ENCODE measurements at places on chromosomes 3 and 15. TPM values are rescaled to one million over a fixed set of nuclear protein-coding genes. Genes with fewer than 3 reads are reported as not detected.

DNA sequence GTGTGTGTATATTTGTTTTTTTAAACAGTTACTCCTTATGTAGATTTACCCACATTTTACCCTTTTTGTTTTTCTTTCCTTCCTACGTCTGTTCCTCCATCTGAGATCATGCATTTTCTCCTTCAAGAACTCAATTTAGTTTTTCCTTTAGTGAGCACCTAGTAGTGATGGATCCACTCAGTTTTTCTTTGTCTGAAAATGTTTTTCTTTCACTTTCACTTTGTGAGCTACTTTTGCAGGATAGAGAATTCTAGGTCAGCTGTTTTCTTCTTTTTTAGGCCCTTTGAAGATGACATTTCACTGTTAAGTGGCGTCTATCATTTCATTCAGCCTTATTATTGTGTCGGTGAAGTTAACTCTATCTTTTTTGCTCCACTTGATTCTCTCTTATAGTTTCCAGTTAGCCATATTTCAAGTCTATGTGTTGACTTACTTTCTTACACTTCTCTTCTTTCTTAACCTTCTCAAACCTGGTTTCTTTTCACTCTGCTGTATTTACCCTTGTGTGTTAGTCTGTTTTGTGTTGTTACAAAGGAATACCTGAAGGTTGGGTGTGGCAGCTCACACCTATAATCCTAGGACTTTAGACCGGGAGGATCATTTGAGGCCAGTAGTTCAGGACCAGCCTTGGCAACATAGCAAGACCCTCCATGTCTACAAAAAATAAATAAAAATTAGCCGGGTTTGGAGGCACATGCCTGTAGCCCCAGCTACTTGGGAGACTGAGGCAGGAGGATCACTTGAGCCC is 55.8 kb downstream of the PRKCI start:
- no peaks in the 10 kb centered on the region for H3K36me3 ChIP-seq
- H3K4me3 ChIP-seq, result no peak overlapping the region
- H3K27me3 ChIP-seq, result no peaks in the 10 kb centered on the region
- peak; percentile 15 for DNase-seq
- H3K27ac ChIP-seq, result no peak overlapping the region

GRCh38 chr15:48963524-48964113 is at the start of gene SHC4:
Gene SHC4 (minus strand): TSS chr15:48963919. CDS start chr15:48963015, 904 bp downstream.
- H3K27me3 ChIP-seq, result peaks cover 21% of the 10 kb centered on the region
- peak; percentile 89 for DNase-seq
- no peaks in the 10 kb centered on the region for H3K36me3 ChIP-seq
- H3K4me3 ChIP-seq, result peak within 1 kb of the TSS; percentile 40
- peaks cover 8% of the 10 kb centered on the region for H3K4me1 ChIP-seq
- no peak within 1 kb of the TSS for H3K27ac ChIP-seq

- no peak overlapping the region for H3K27ac ChIP-seq
- H3K27me3 ChIP-seq, result peaks cover 33% of the 10 kb centered on the region
- no peak overlapping the region for H3K4me3 ChIP-seq
- H3K36me3 ChIP-seq, result no peaks in the 10 kb centered on the region
- peak; percentile 53 for DNase-seq
- H3K4me1 ChIP-seq, result no peaks in the 10 kb centered on the region
Measured at GRCh38 chr15:37134699-37135131, 34.4 kb upstream of the MEIS2 start.

OR5K3 gene
- not detected for total RNA-seq

GRCh38 chr3:98777801-98778220 is 14.7 kb downstream of the ST3GAL6 start:
- DNase-seq, result peak; percentile 41
- no peak overlapping the region for H3K4me3 ChIP-seq
- no peaks in the 10 kb centered on the region for H3K27me3 ChIP-seq

DNA sequence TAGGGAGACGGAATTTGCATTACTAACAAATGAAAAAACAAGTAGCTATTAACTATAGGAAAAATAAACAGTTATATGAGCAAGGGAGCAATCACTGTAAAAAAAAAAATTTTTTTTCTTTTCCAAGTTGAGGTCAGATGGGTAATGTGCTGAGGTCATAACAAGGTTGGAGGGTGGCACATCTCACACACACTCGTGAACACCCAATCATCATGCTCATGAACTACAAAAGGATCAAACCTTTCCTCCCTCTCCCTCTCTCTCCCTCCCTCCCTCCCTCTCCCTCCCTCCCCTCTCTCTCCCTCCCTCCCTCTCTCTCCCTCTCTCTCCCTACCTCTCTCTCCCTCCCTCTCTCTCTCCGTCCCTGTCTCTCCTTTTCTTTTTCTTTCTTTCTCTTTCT is 97.9 kb upstream of the CGNL1 start:
- H3K36me3 ChIP-seq, result peaks cover 3% of the 10 kb centered on the region
- no peak overlapping the region for H3K4me3 ChIP-seq
- no peak overlapping the region for H3K27ac ChIP-seq

- no peak for DNase-seq
- no peaks in the 10 kb centered on the region for H3K36me3 ChIP-seq
- no peak overlapping the region for H3K27ac ChIP-seq
- H3K4me3 ChIP-seq, result no peak overlapping the region
Measured at GRCh38 chr3:55330756-55331155, 156.3 kb downstream of the WNT5A start.

GOLGA6A gene
- total RNA-seq, result not detected

- no peak overlapping the region for H3K27ac ChIP-seq
- H3K27me3 ChIP-seq, result no peaks in the 10 kb centered on the region
- H3K36me3 ChIP-seq, result no peaks in the 10 kb centered on the region
- H3K4me1 ChIP-seq, result no peaks in the 10 kb centered on the region
Measured at GRCh38 chr3:54845551-54845950, 82.3 kb downstream of the LRTM1 start.

DNA sequence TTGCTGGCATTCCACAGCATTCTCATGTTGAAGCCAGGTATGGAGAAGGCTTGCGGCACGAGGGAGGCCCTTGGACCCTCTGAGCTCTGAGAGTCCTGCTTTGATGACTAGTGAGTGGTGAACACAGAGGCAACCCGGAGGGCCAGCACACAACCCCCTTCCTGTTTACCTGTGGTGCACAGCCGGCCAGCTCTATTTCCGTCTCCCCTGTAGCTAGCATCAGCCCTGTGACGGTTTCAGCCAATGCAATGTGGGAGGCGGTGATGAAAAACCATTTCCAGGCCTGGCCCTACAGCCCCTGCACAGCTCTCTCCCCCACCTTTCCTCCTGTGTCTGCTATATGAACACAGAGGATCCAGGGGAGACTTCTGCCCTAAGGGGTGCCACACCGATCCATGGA is 76.8 kb upstream of the KLHL25 start:
- H3K27ac ChIP-seq, result no peak overlapping the region
- no peak overlapping the region for H3K4me3 ChIP-seq
- no peaks in the 10 kb centered on the region for H3K36me3 ChIP-seq
- no peaks in the 10 kb centered on the region for H3K4me1 ChIP-seq
- H3K27me3 ChIP-seq, result no peaks in the 10 kb centered on the region
- DNase-seq, result no peak

CD86 gene
- not detected for total RNA-seq

NR2E3 gene
- 0.25 TPM for total RNA-seq

IL17RD gene
- 0.97 TPM for total RNA-seq

- no peak overlapping the region for H3K4me3 ChIP-seq
- no peak for DNase-seq
- H3K4me1 ChIP-seq, result peaks cover 2% of the 10 kb centered on the region
- no peaks in the 10 kb centered on the region for H3K27me3 ChIP-seq
Measured at GRCh38 chr3:78913711-78914110, 854.1 kb downstream of the ROBO1 start.

LINS1 gene
- 14.7 TPM for total RNA-seq

DNA sequence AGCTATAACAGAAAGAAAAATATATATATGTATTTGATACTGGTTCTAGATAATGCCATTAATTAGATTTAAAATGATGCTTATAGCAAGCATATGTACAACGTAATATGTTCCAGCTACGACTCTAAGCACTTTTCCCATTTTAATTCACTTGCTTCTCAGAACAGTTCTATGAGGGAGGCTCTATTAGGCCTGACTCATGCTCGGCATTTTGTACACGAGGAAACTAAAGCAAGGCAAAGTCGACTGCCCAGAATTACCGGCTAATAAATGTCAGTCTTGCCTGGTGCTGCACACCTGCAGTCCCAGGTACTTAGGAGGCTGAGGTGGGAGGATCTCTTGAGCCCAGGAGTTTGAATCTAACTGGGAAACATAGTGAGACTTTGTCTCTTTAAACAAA is 106.0 kb downstream of the PTPRG start:
- peaks cover 2% of the 10 kb centered on the region for H3K4me1 ChIP-seq
- no peak for DNase-seq
- H3K4me3 ChIP-seq, result no peak overlapping the region
- no peaks in the 10 kb centered on the region for H3K27me3 ChIP-seq
- no peaks in the 10 kb centered on the region for H3K36me3 ChIP-seq

- peak overlapping the region; percentile 51 for H3K4me3 ChIP-seq
- no peaks in the 10 kb centered on the region for H3K27me3 ChIP-seq
- peaks cover 29% of the 10 kb centered on the region for H3K4me1 ChIP-seq
- peak; percentile 90 for DNase-seq
- peaks cover 2% of the 10 kb centered on the region for H3K36me3 ChIP-seq
- H3K27ac ChIP-seq, result peak overlapping the region; percentile 40
Measured at GRCh38 chr15:52651868-52652267, 27.3 kb downstream of the ATOSA start.

DNA sequence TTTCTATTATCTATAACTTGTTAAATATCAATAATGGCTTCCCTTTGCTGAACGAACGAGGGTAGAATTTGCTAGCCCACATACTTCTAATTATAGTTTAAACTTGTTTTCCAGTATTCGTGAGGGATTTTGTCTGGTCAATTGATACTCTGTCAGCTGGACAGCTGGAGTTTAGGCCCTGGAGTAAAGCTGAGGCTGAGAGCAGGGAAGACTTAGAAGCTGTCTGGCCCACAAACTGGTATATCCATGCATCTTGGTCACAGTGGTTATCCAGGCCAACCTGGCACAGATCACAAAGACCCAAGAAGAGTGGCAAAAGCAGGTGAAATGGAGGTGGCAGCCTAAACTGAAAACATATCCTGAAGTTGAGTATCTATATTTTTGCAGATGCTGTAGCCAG is 19.3 kb downstream of the ARHGAP31 start:
- no peak overlapping the region for H3K4me3 ChIP-seq
- peaks cover 3% of the 10 kb centered on the region for H3K36me3 ChIP-seq

GPR15 gene
- total RNA-seq, result not detected

PLCH1 gene
- not detected for total RNA-seq

- no peak overlapping the region for H3K4me3 ChIP-seq
- no peak overlapping the region for H3K27ac ChIP-seq
- H3K36me3 ChIP-seq, result no peaks in the 10 kb centered on the region
- H3K4me1 ChIP-seq, result no peaks in the 10 kb centered on the region
Measured at GRCh38 chr3:13513913-13514517, 33.9 kb downstream of the HDAC11 start.

DNA sequence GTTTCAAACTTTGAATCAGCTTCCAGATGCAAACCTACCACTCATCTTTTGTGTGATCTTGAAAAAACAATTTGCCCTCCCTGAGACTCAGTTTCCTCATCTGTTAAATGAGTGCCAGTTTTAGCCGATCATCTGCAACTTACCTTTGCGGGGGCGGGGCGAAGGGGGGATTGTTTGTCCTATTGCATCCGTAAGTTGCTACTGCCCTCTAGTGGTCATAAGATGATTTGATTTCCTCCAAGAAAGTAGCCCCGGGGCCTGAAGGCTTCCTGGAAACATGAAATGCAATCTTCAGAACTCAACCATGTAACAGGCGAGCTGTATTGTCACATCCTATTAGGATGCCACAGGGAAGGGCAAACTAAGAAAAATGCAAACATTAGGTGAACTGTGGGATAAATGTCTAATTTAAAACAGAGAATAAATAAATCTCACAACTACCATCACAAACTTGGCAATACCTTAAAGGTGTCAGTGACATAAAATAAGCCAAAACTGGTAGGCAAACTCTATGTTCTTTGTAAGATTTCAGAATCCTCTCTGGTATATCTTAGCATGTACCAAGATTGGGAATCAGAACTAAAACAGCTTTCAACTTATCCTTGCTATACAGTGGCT is 63.5 kb upstream of the CLDN18 start:
- no peaks in the 10 kb centered on the region for H3K36me3 ChIP-seq
- no peaks in the 10 kb centered on the region for H3K4me1 ChIP-seq
- no peaks in the 10 kb centered on the region for H3K27me3 ChIP-seq
- DNase-seq, result peak; percentile 57

ANKRD63 gene
- total RNA-seq, result not detected

KCNMB3 gene
- total RNA-seq, result 2.3 TPM

P2RY1 gene
- 1.7 TPM for total RNA-seq

GRCh38 chr3:66053550-66054094 is 14.9 kb upstream of the MAGI1 start:
- H3K4me3 ChIP-seq, result no peak overlapping the region
- no peak for DNase-seq
- H3K27ac ChIP-seq, result no peak overlapping the region
- no peaks in the 10 kb centered on the region for H3K27me3 ChIP-seq
- no peaks in the 10 kb centered on the region for H3K4me1 ChIP-seq
- no peaks in the 10 kb centered on the region for H3K36me3 ChIP-seq

GRCh38 chr3:190863119-190863465 is 598 bp upstream of the GMNC start:
- DNase-seq, result no peak
- no peak overlapping the region for H3K27ac ChIP-seq
- no peaks in the 10 kb centered on the region for H3K4me1 ChIP-seq
- H3K36me3 ChIP-seq, result no peaks in the 10 kb centered on the region

GRCh38 chr15:39078026-39078425 is 502.9 kb upstream of the THBS1 start:
- H3K4me3 ChIP-seq, result no peak overlapping the region
- no peaks in the 10 kb centered on the region for H3K36me3 ChIP-seq
- H3K27me3 ChIP-seq, result no peaks in the 10 kb centered on the region
- no peak for DNase-seq
- no peak overlapping the region for H3K27ac ChIP-seq

GRCh38 chr15:86483936-86484335 is 404.3 kb downstream of the AGBL1 start:
- DNase-seq, result no peak
- no peaks in the 10 kb centered on the region for H3K27me3 ChIP-seq
- H3K27ac ChIP-seq, result no peak overlapping the region
- H3K4me1 ChIP-seq, result no peaks in the 10 kb centered on the region
- H3K4me3 ChIP-seq, result no peak overlapping the region

DNA sequence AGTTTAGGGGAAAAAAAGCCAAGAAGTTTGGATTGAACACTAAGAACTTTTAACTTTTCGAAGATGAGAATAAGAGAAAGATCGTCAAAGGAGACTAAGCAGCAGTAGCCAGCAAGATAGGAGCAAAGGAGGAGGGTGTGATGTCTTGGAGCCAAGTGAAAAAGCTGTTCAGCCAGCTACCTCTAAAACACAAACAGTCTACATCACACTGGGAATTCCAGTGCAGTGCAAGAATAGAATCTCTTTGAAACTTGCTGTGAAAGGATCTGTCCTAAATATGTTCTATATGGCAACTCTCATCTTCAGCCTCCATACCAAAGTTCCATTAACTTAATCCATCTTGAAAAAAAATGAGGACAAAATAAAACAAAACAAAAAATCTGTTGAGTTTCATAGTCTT is 541.5 kb downstream of the MAGI1 start:
- H3K27me3 ChIP-seq, result no peaks in the 10 kb centered on the region
- H3K4me3 ChIP-seq, result no peak overlapping the region
- H3K27ac ChIP-seq, result no peak overlapping the region
- DNase-seq, result no peak
- no peaks in the 10 kb centered on the region for H3K4me1 ChIP-seq
- no peaks in the 10 kb centered on the region for H3K36me3 ChIP-seq

GRCh38 chr3:142239421-142239820 is 14.0 kb upstream of the GK5 start:
- H3K27ac ChIP-seq, result no peak overlapping the region
- H3K27me3 ChIP-seq, result peaks cover 3% of the 10 kb centered on the region
- DNase-seq, result no peak
- H3K36me3 ChIP-seq, result no peaks in the 10 kb centered on the region

LRTM1 gene
- not detected for total RNA-seq

RTP3 gene
- not detected for total RNA-seq

GRCh38 chr3:28267984-28268849 is 26.8 kb downstream of the CMC1 start:
- no peaks in the 10 kb centered on the region for H3K4me1 ChIP-seq
- no peak for DNase-seq
- H3K36me3 ChIP-seq, result no peaks in the 10 kb centered on the region

SPESP1 gene
- total RNA-seq, result 3.0 TPM
